ENCODE measurements at places on chromosomes 7 and 10.

GRCh38 chr10:98832196-98832595 is 385.5 kb upstream of the HPS1 start:
- no peak for DNase-seq

DNA sequence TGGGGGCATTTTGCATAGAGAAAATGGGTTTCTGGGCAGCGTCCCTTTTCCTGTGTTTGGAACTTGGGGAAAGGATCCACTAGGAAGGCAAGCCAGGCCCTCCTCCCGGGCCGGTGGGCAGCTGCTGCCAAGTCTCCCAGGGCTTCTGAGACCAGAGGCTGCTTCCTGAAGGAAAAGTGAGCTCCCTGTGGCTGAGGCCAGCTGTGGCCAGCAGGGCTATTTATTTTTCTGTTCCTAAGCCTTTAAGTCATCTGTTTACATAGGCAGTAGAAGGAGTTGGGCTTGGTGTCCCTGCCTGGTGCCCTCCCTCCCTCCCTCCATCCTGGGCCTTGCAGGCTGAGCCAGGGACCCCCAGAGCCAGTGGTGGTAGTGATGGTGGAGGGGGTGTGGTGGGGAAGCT is 70.5 kb upstream of the COL13A1 start:
- no peak for DNase-seq

DNA sequence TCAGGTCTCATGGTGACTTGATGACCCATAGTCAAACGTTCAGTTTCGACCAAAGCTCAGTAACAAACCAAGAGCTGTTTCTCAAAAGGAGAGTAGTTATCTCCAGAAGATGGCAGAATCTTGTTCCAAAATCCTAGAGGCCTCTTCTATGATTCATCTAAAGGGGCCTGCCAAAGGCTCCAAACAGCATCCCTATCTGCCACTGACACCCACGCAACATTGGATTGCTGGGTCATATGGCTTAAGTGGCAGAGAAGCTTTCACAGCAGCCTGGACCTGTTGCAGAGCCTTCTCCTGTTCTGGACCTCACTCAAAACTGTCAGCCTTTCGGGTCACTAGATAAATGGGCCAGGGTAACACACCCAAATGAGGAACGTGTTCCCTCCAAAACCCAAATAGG is 54.0 kb upstream of the LRRC18 start:
- DNase-seq, result no peak

DNA sequence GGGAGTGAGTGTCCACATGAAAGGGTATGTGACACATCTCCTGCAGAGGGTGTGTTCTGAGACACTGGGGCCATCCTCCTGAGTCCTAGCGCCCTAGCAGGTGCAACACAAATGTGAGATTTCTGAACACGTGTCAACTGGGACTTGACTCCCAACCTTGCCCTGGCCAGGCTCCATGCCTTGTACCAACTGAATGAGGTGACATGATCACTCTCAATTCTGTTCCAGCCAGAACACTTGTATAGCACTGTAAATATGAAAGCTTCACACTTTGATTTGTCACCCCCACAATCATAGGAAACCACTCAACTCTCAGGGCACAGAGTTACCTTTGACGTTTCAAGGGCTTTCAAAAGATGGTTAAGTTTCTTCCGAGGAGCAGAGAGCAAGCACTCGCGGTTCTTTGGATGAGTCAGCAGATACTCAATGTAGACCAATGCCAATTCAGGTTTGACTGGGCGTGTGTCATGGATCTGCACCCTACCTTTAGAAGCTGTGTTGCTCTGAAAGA is 48.6 kb downstream of the NCAPG2 start:
- DNase-seq, result no peak

GRCh38 chr10:53064614-53065013 is 292.0 kb upstream of the MBL2 start:
- no peak for DNase-seq
